Memory B cell (primary cell): ENCODE measurements at places on chromosomes 2 and 18.

DNA sequence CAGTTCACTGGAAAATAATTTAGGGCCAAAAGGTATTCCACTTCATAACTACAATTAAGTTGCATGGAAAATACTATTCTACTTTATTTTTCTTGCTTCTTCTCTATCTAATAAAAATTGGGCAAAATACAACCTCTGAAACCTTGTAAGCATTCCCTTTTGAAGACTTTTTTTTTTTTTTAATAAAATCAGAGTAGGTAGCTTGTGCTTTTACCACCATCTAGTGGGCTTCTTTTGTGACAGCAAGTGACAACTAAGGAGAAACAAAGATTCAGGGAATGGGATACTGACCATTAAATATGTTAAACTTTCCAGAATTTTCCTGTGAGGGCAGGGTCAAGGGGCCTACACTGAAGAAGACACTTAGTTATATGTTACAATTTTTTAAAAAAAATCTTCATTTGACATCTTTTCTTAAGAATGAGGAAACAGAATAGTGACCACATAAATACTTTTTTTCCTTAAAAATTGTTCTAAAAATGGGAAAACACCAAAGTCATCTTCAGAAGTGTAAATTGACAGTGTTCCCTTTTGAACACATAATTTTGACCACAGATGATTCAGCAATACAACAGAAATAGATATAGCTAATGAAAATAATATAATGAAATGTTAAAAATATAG is 1183.2 kb upstream of the ACVR2A start:
- no peak overlapping the region for H3K4me3 ChIP-seq
- DNase-seq: no peak
- H3K36me3 ChIP-seq: no peaks in the 10 kb centered on the region
- H3K4me1 ChIP-seq: no peaks in the 10 kb centered on the region
- no peaks in the 10 kb centered on the region for H3K27me3 ChIP-seq

GRCh38 chr2:156986339-156986988 is 271.0 kb upstream of the GALNT5 start:
- no peaks in the 10 kb centered on the region for H3K4me1 ChIP-seq
- DNase-seq: no peak
- H3K27ac ChIP-seq: no peak overlapping the region

DNA sequence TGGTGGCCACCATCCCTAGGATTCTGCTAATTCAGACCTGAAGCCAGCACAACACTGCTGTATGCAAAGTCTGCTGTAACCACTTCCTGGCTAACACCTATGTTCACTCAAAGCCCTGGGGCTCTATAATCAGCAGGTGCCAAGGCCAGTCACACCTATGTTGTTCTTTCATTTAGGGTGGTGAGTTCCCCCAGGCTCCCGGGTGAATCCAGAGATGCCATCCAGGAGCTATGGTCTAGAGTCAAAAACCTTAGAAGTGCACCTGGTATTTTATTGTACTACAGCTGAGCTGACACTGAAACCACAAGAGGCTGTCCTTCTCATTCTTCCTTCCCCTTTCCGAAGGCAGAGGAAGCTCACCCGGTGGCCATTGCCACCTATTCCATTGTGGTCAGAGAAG is 46.2 kb upstream of the CCDC141 start:
- H3K36me3 ChIP-seq: peaks cover 2% of the 10 kb centered on the region
- peak; percentile 24 for DNase-seq
- peak overlapping the region; percentile 63 for H3K4me3 ChIP-seq
- H3K27me3 ChIP-seq: no peaks in the 10 kb centered on the region

DNA sequence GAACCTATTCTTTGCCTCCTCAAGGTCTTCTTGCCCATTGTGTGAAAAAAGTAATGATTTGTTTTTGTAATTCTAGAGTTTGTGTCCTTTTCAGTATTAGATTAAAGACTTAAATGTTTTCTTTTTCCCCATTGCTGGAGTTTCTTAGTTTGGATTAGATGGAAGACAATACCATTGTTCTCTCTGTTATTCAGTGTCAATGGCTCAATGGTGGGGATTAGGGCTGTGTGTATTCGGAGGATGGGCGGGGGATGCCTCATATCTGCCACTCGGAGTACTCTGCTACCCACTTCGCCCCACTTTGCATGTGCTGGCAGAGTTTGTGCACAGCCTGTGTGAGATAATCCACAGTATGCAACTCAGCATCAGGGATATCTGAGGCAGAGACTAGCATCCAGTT is 90.1 kb downstream of the KLHL29 start:
- no peaks in the 10 kb centered on the region for H3K27me3 ChIP-seq
- H3K27ac ChIP-seq: no peak overlapping the region
- no peak overlapping the region for H3K4me3 ChIP-seq
- H3K36me3 ChIP-seq: no peaks in the 10 kb centered on the region
- no peak for DNase-seq
- H3K4me1 ChIP-seq: no peaks in the 10 kb centered on the region

DNA sequence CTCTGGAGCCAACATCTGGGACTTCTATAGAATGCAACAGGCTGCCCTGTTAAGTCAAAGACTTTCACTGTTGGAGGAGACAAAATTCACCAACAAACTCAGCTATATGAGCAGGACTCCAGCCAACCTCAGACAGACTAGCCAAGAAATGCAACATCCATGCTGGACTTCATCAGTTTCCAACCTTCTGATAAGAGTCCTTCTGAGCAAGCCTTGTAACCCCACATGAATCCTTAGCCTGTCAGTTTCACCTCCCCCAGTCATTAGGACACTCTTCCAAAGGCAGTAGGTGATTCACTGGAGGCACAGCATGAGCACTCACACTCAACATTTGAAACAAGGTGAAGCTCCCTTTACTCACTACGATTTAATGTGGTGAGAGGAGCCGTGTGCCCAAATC is 5.8 kb downstream of the TBC1D8 start:
- H3K27ac ChIP-seq: no peak overlapping the region
- no peak overlapping the region for H3K4me3 ChIP-seq
- no peaks in the 10 kb centered on the region for H3K36me3 ChIP-seq
- no peak for DNase-seq
- H3K27me3 ChIP-seq: peaks cover 12% of the 10 kb centered on the region

GRCh38 chr2:222733846-222734702 is 62.6 kb downstream of the MOGAT1 start:
- no peak for DNase-seq
- H3K27ac ChIP-seq: no peak overlapping the region
- H3K36me3 ChIP-seq: no peaks in the 10 kb centered on the region
- no peak overlapping the region for H3K4me3 ChIP-seq
- H3K27me3 ChIP-seq: peaks cover 15% of the 10 kb centered on the region

- H3K27ac ChIP-seq: no peak overlapping the region
- H3K4me3 ChIP-seq: no peak overlapping the region
- no peaks in the 10 kb centered on the region for H3K4me1 ChIP-seq
- DNase-seq: no peak
Observed at GRCh38 chr2:33168922-33169321, 222.2 kb downstream of the LTBP1 start.

- H3K27ac ChIP-seq: no peak overlapping the region
- no peaks in the 10 kb centered on the region for H3K27me3 ChIP-seq
- H3K4me1 ChIP-seq: no peaks in the 10 kb centered on the region
- no peaks in the 10 kb centered on the region for H3K36me3 ChIP-seq
- DNase-seq: no peak
- no peak overlapping the region for H3K4me3 ChIP-seq
Observed at GRCh38 chr2:187574969-187575750, 20.9 kb upstream of the TFPI start.
